ENCODE measurements at places on chromosomes 4 and X. TPM values are rescaled to one million over a fixed set of nuclear protein-coding genes. Genes with fewer than 3 reads are reported as not detected.

- H3K4me3 ChIP-seq, result no peak overlapping the region
- no peaks in the 10 kb centered on the region for H3K36me3 ChIP-seq
- DNase-seq, result no peak
- H3K4me1 ChIP-seq, result no peaks in the 10 kb centered on the region
Measured at GRCh38 chrX:99914635-99915034, 495.4 kb downstream of the PCDH19 start.

- no peaks in the 10 kb centered on the region for H3K4me1 ChIP-seq
- DNase-seq, result no peak
- H3K36me3 ChIP-seq, result no peaks in the 10 kb centered on the region
- H3K4me3 ChIP-seq, result no peak overlapping the region
- H3K27me3 ChIP-seq, result no peaks in the 10 kb centered on the region
Measured at GRCh38 chrX:28922106-28922505, 334.9 kb downstream of the IL1RAPL1 start.

Gene FOXO4
- total RNA-seq, result 31.6 TPM

DNA sequence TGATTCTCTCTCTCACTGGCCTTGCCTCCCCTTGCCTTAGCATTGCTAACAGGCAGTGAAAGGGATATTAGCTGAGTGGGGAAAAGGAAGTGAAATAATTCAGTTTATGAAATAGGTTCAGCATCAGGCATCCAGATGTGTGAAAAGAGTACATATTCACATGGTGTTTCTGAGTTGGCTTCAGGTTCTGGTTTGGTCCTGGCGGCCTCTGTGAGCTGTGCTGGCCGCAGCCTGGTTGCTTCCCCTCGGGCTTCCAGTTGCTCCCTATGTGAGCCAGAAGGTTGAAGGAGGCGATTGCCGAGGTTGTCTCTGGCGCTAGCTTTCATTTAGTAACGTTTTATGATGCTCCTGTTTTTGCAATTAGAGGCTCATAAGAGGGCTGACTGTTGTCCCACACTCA, 99.1 kb upstream of the TLR2 start:
- H3K4me1 ChIP-seq, result no peaks in the 10 kb centered on the region
- peaks cover 30% of the 10 kb centered on the region for H3K36me3 ChIP-seq
- no peaks in the 10 kb centered on the region for H3K27me3 ChIP-seq

GRCh38 chrX:16897445-16897844, 27.3 kb upstream of the RBBP7 start:
- H3K36me3 ChIP-seq, result no peaks in the 10 kb centered on the region
- no peak for DNase-seq
- no peaks in the 10 kb centered on the region for H3K27me3 ChIP-seq

GRCh38 chrX:47697181-47697580, 38.2 kb upstream of the UXT start:
- no peaks in the 10 kb centered on the region for H3K4me1 ChIP-seq
- no peaks in the 10 kb centered on the region for H3K36me3 ChIP-seq
- H3K4me3 ChIP-seq, result no peak overlapping the region
- no peak overlapping the region for H3K27ac ChIP-seq
- no peak for DNase-seq

DNA sequence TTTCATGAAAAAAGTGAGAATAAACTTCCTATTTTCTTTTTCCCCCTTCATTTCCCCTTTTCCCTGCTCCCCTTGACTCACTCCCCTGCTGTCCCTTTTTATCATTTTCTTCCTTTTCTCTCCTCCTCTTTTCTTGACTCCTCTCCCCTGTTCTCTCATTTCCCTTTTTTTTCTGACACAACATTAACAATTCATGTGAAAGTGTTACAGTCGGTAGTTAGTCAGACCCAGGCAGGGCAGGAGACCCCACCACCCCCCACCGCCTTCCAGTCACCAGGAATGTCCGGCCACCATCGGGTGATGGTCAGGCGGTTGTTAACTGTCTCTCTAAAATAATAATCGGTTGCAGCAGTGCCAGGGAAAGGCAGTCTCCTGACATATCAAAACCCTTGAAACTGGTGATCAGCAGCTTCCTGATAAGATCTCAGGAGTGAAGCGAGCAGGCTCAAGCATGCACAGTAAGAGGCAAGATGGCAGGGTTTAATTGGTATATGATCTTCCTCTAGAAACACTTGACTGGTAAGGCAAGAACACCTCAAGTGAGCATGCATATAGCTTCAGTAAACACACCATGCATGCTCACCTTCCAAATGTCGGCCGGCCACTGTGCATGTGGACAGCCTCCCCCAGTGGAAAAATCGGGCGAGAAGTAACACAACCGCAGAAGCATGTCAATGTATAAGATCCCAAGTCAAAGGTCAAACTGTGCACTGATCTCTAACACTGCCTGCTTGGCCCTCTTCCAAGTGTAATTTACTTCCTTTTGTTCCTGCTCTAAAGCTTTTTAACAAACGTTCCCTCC, 191.4 kb downstream of the NDST4 start:
- no peak overlapping the region for H3K4me3 ChIP-seq
- H3K36me3 ChIP-seq, result no peaks in the 10 kb centered on the region
- no peaks in the 10 kb centered on the region for H3K27me3 ChIP-seq
- H3K27ac ChIP-seq, result no peak overlapping the region

Gene CDKL2
- 20.6 TPM for total RNA-seq

GRCh38 chr4:73477176-73477575, 4.4 kb upstream of the AFM start:
- no peak overlapping the region for H3K27ac ChIP-seq
- no peak for DNase-seq
- H3K36me3 ChIP-seq, result no peaks in the 10 kb centered on the region
- no peaks in the 10 kb centered on the region for H3K4me1 ChIP-seq
- H3K4me3 ChIP-seq, result no peak overlapping the region

GRCh38 chr4:155681886-155682285, 15.2 kb downstream of the GUCY1A1 start:
- no peak overlapping the region for H3K27ac ChIP-seq
- no peaks in the 10 kb centered on the region for H3K27me3 ChIP-seq
- no peaks in the 10 kb centered on the region for H3K36me3 ChIP-seq
- H3K4me3 ChIP-seq, result no peak overlapping the region
- no peak for DNase-seq

Gene PWWP3B
- total RNA-seq, result 1.1 TPM

- H3K36me3 ChIP-seq, result no peaks in the 10 kb centered on the region
- no peaks in the 10 kb centered on the region for H3K27me3 ChIP-seq
- no peak overlapping the region for H3K4me3 ChIP-seq
Measured at GRCh38 chr4:19739101-19739651, 512.5 kb upstream of the SLIT2 start.

- H3K27me3 ChIP-seq, result no peaks in the 10 kb centered on the region
- H3K4me3 ChIP-seq, result no peak overlapping the region
- no peak overlapping the region for H3K27ac ChIP-seq
- DNase-seq, result no peak
- H3K4me1 ChIP-seq, result no peaks in the 10 kb centered on the region
- H3K36me3 ChIP-seq, result no peaks in the 10 kb centered on the region
Measured at GRCh38 chrX:150790021-150790420, 96.8 kb downstream of the MTMR1 start.

DNA sequence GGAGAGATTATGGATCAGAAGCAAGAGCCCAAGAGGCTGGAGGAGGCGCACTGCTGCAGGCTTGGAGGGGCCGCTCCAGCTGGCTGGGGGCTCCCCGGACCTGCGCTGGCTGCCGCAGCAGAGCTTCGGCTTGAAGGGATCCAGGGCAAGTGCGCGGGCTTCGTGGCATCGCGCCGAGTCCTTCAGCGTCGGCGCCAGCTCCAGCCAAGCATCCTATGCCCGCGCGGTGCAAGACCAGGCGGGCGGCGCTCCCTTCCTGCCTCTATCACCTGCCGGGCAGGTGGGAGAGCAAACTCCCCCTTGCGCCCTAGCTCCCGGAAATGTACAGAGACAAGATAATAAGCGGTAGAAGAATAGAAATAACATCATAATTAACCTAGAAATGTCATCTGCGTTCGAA, 10.5 kb upstream of the UCP1 start:
- no peaks in the 10 kb centered on the region for H3K4me1 ChIP-seq
- H3K4me3 ChIP-seq, result no peak overlapping the region
- no peaks in the 10 kb centered on the region for H3K36me3 ChIP-seq

Gene ZIC3
- total RNA-seq, result not detected

- no peaks in the 10 kb centered on the region for H3K27me3 ChIP-seq
- H3K4me3 ChIP-seq, result no peak overlapping the region
- H3K4me1 ChIP-seq, result no peaks in the 10 kb centered on the region
- H3K36me3 ChIP-seq, result no peaks in the 10 kb centered on the region
- H3K27ac ChIP-seq, result no peak overlapping the region
Measured at GRCh38 chr4:35879479-35879878, 364.8 kb downstream of the ARAP2 start.

DNA sequence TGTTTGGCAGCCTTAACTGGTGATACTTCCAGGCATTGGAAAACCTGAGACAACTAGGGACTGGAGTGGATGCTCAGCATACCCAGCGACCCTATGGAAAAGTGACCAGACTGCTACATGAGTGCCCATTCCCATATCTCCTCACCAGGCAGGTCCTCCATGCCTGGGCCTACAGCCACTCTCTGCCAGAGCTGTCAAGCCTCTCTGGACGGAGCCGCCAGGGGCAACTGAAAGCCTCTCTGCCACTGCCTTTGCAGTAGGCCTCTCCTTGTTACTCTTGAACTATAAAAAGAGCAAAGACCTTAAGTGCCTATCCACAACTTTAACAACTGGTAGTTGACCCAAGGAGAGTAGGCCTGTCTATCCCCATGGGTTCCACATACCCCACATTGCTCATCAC, 20.2 kb upstream of the FAAH2 start:
- no peaks in the 10 kb centered on the region for H3K27me3 ChIP-seq
- H3K4me1 ChIP-seq, result no peaks in the 10 kb centered on the region
- DNase-seq, result no peak

Gene CXCL6
- not detected for total RNA-seq

DNA sequence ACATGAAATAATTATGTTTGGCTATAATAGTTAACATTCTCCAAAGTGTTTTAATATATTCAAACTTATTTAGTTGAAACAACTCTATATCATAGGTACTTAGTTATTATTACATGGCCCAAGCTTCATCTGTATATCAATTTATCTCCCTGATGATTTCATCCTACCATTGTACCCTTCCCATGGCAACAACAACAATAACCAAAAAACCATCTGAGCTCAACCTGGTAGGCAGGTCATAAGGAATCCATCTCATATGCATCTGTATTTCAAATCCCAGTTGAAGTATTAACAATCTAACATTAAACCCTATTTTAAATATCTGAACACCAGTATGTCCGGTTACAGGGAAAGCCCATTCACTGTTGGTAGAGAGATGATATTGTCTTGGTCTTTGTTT, 33.1 kb upstream of the SLC7A11 start:
- no peak for DNase-seq
- H3K4me1 ChIP-seq, result no peaks in the 10 kb centered on the region
- H3K27ac ChIP-seq, result no peak overlapping the region
- no peak overlapping the region for H3K4me3 ChIP-seq
- H3K36me3 ChIP-seq, result no peaks in the 10 kb centered on the region

GRCh38 chr4:43560047-43560446, 667.5 kb downstream of the GRXCR1 start:
- no peaks in the 10 kb centered on the region for H3K36me3 ChIP-seq
- DNase-seq, result no peak
- H3K27me3 ChIP-seq, result no peaks in the 10 kb centered on the region
- H3K4me3 ChIP-seq, result no peak overlapping the region
- H3K4me1 ChIP-seq, result no peaks in the 10 kb centered on the region

GRCh38 chr4:112343330-112344080, 46.3 kb downstream of the ALPK1 start:
- no peak overlapping the region for H3K4me3 ChIP-seq
- no peaks in the 10 kb centered on the region for H3K27me3 ChIP-seq
- no peak overlapping the region for H3K27ac ChIP-seq
- no peaks in the 10 kb centered on the region for H3K4me1 ChIP-seq

GRCh38 chr4:138158746-138159297, 83.3 kb downstream of the SLC7A11 start:
- H3K36me3 ChIP-seq, result no peaks in the 10 kb centered on the region
- no peak overlapping the region for H3K4me3 ChIP-seq
- H3K4me1 ChIP-seq, result no peaks in the 10 kb centered on the region
- no peak for DNase-seq
- H3K27me3 ChIP-seq, result no peaks in the 10 kb centered on the region
- no peak overlapping the region for H3K27ac ChIP-seq

DNA sequence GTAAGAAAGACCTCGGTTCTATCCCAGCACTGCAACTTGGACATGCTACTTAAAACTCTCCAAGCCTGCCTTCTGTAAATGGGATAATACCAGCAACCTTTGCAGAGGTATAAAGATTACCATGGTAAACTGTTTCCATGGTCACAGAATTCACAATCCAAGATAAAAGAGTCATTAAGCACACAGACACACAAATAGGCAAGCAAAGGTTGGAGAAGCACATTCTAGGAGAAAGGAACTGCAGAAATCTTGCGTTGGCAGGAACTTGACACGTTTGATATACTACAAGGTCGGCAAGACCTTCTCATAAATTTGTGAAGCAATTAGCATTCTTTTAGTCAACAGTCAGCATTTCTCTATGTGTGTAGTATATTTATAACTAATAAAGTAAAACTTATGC, 12.3 kb upstream of the CHRNA9 start:
- no peak overlapping the region for H3K27ac ChIP-seq
- no peak for DNase-seq
- H3K4me3 ChIP-seq, result no peak overlapping the region
- H3K27me3 ChIP-seq, result no peaks in the 10 kb centered on the region
- H3K4me1 ChIP-seq, result peaks cover 3% of the 10 kb centered on the region

Gene TMEM150C
- total RNA-seq, result 5.9 TPM

- no peak for DNase-seq
- H3K36me3 ChIP-seq, result no peaks in the 10 kb centered on the region
- H3K4me1 ChIP-seq, result peaks cover 45% of the 10 kb centered on the region
- no peaks in the 10 kb centered on the region for H3K27me3 ChIP-seq
- peak overlapping the region; percentile 51 for H3K27ac ChIP-seq
Measured at GRCh38 chr4:70739496-70740337, 18.0 kb downstream of the RUFY3 start.

DNA sequence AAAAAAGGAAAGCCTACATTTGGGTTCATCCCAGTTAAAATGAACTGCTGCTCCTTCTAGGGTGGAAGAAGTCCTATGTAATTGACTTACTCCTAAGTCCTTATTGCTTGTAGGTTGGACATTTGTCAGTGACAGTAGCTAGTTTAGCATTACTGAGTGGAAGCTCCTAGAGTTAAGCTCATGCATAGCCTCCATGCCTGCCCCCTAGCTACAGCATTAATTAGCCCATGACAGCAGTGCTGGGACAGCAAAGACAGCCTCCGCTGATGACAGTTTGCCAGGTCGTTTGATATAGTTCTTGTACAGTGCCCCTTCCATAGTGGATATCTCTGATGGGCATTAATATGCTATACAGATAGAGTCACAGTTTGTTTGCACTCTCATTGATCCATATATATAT, 18.7 kb upstream of the GALNTL6 start:
- no peak for DNase-seq
- H3K27me3 ChIP-seq, result no peaks in the 10 kb centered on the region
- no peaks in the 10 kb centered on the region for H3K36me3 ChIP-seq

Gene CLOCK
- total RNA-seq, result 24.2 TPM

Gene IL3RA
- 43.0 TPM for total RNA-seq

Gene FREM3
- total RNA-seq, result 0.78 TPM

Gene FAAH2
- 6.0 TPM for total RNA-seq

DNA sequence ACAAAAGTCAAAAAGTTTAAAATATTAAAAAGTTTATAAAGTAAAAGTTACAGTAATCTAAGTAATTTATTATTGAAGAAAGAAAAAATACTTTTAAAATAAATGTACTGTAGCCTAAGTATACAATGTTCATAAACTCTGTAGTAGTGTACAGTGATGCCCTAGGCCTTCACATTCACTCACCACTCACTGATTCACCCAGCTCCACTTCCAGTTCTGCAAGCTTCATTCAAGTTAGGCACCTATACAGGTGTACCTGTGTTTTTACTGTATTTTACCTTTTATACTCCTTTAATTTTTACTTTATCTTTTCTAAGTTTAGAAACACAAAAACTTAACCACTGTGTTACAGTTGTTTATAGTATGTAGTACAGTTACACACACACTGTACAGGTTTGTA, 40.1 kb upstream of the AGA start:
- no peak overlapping the region for H3K27ac ChIP-seq
- H3K27me3 ChIP-seq, result no peaks in the 10 kb centered on the region
- no peaks in the 10 kb centered on the region for H3K36me3 ChIP-seq
- no peaks in the 10 kb centered on the region for H3K4me1 ChIP-seq
- no peak overlapping the region for H3K4me3 ChIP-seq
